ENCODE measurements at places on chromosomes 1 and 21.
A peak's percentile ranks its signal among the peaks of the same experiment; 100 is the strongest.

- no peak for DNase-seq
Observed at GRCh38 chr1:28865997-28866650, 48.2 kb upstream of the EPB41 start.

GRCh38 chr1:202575918-202576653 is 134.2 kb downstream of the SYT2 start:
- DNase-seq, result no peak

- DNase-seq, result peak; percentile 35
Observed at GRCh38 chr1:156750191-156750672, 1.2 kb downstream of the HDGF start.

GRCh38 chr21:45324489-45325205 is 37.0 kb upstream of the POFUT2 start:
- DNase-seq, result no peak

GRCh38 chr1:203036135-203036534 is 9.8 kb downstream of the PPFIA4 start:
- DNase-seq, result no peak

DNA sequence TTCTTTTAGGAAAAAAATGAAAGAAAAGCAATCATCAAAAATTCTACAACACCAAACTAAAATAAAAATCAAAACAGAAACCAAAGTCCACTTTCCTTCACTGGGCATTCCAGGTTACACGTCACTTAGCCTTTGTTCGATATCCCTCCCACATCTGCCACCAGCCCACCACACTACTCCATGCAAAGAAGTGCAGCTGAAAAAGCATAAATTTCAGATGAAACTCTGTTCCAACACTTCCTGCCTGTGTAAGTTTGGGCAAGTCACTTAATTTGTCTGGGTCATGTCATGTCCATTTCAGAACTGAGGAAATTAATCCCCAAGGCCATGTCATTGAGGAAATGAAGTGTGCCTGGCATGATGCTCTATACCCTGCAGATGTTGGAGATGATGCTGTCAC is 354.3 kb upstream of the USP24 start:
- no peak for DNase-seq

DNA sequence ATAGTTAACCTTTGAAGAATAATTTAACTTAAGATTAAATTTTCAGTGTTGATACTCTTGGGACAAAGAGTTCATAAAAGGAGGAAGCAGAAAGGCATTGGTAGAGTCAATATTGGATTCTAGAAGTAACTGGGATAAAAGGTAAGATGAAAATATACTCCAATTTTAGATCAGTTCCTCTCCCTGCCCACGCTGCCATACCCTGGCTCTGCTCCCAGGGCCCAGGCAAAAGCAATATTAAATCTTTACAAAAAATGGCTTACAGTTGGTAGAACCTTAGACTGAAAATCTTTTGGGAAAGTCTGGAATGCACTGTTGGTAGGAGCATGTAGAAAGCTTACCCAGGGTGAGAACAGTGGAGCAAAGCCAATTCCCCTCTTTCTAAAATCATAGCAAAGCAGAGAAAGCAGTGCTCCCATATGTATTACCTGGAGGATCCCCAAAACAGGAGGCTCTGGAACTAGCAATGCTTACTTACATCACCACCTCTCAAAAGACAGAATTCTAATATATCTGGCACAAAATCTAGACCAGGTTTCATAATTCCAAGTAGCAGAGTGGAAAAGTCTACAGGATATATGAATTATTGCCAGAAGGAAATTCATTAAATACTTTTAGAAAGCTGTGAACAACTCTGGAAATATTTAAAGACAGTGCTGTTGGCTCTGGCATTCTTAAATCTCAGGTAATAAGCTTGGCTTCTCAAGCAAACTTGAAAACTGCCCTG is 24.5 kb downstream of the KIAA0319L start:
- no peak for DNase-seq

- no peak for DNase-seq
Observed at GRCh38 chr1:170617591-170618330, 46.2 kb upstream of the PRRX1 start.

DNA sequence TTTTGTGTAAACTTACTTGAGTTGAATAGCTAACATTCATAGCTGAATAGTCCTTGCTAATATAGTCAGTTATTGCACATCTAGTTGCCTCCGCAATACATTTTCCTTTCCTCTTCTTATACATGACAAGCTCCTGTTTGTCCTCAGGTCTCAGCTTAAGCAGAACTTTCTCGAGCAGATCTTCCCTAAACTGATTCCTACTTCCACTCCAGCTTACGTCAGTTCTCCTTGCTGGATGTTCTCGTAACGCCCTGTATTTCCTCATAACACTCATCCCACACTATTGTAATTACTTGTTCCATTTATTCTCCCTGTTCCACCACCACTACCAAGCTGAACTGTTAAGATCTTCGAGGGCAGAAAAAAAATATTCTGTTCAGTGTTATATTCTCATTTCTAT is 15.1 kb upstream of the OMA1 start:
- DNase-seq, result no peak

DNA sequence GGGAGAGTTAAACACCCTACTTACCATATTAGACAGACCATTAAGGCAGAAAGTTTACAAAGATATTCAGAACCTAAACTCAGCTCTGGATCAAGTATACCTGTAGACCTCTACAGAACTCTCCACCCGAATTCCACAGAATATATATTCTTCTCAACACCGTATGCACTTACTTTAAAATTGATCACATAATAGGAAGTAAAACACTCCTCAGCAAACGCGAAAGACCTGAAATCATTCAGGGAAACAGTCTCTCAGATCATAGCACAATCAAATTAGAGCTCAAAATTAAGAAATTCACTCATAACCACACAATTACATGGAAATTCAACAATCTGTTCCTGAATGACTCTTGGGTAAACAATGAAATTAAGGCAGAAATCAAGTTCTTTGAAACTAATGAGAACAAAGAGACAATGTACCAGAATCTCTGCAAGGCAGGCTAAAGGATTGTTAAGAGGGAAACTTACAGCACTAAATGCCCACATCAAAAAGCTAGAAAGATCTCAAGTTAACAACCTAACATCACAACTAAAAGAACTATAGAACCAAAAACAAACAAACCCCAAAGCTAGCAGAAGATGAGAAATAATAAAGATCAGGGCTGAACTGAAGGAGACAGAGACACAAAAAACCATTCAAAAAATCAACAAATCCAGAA is 19.1 kb downstream of the CD84 start:
- DNase-seq, result no peak

- no peak for DNase-seq
Observed at GRCh38 chr1:9321986-9322660, 29.4 kb downstream of the SPSB1 start.

DNA sequence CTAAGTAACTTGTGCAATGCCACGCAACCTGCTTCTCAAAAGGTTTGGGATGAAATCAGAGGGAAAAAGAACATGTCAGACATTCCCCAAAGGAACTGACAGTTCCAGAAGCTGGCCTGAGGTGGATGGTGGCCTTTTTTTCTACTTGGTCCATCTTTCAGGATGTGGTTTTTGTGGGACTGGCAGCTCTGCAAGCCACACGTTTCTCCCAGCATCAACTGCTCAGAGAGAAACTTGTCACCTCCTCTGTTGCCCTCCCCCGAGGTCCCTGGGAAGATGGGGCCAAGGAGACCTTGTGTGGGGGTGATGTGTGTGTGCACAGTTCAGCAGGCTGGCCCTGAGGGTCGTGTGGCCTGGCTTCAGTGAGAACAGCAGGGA is 2.5 kb upstream of the DHRS3 start:
- DNase-seq, result no peak

DNA sequence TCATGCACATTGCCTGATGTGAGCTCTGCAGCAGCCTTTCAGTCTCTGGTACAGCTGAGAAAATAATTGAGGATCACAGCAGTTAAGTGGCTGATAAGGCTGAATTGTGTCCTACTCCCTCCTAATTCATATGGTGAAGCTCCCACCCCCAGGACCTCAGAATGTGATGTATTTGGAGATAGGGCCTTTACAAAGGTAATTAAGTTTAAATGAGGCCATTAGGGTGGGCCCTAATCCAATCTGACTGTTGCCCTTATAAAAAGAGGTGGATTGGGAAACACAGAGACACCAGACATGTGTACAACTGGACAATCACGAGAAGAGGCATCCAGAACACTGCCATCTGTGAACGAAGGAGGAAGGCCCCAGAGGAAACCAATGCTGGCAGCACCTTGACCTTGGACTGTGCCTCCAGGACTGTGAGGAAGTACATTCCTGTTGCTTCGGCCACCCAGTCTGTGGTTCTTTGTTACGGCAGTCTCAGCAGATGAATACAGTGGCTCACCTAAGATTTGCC is 148.1 kb downstream of the TRABD2B start:
- no peak for DNase-seq

DNA sequence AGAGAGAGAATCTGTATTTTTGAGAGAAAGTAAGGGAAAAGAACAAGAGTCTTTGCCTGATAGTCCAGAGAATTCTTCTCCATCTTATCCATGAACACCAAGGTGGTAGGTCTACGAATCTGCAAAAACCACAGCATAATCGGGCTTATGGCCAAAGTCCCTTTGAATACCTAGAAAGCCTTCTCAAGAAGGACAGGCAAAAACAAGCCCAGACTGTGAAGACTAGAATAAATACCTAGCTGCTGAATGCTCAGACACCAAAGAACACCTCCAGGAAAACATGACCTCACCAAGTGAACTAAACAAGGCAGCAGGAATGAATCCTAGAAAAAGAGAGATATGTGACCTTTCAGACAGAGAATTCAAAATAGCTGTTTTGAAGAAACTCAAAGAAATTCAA is 79.2 kb downstream of the HFM1 start:
- DNase-seq, result no peak
